Activated naive CD4-positive, alpha-beta T cell treated with anti-CD3 and anti-CD28 coated beads for 36 hours (primary cell): ENCODE measurements at places on chromosomes 4 and X.
A peak's percentile ranks its signal among the peaks of the same experiment; 100 is the strongest.

DNA sequence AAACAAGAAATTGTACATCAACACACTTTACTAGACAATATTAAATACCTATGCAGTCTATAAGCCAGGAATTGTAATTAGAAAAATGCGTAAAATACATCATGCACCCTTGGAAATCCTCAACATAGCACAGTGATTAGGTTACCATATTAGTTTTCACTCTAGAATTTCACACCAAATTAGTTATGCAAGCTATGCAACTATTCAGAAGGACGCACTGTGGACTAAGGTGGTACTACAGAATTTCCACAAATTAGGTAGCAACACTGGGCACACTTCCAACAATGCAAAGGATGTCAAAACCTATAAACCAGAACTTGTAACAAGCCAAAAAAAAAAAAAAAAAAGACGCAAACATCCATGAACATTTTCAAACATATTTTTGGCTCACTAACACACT, 71.1 kb upstream of the ZCCHC13 start:
- DNase-seq: no peak

DNA sequence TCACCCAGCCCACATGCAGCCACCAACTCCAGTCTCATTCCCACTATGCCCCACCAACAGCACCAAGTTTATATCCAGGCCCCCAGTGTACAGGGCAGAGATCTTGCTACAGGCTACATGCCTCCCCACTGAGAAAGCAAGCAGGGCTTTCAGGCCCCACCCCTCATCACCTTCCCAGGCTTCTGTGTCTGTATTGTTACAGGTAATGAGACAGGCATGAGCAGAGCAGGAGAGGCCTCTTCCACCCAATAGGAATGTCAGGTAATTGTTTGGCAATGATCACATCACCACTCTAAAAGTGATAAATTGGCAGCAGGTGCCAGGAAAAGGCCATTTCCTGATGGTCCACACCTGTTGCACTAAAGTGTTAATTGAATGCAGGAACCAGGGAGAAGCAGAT, 102.5 kb downstream of the ZNF518B start:
- no peak for DNase-seq

GRCh38 chrX:1914606-1915365, 299.9 kb downstream of the ASMT start:
- DNase-seq: no peak

GRCh38 chr4:99447079-99447478, 11.9 kb upstream of the ADH7 start:
- peak; percentile 36 for DNase-seq

DNA sequence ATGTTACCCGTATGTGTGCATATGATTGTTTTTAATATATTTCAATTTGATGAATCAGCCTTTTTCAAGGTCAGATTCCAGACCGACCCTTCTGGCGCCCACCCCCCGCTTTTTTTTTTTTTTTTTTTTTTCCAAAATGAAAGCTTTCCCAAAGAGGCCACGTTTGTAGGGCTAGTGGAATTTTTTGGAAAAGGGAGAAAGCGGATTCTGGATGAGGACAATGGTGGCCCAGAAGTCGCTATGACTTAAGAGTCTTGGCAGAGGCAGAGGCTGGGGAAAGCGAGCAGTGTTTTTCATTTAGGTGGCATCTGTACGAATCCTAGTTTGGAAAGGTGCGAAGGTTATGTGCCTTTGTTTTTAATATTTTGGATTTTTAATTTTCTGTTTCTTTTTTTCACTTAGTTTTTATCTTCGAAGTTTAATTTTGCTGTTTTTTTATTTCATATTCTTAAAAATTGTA, 14.6 kb downstream of the NDUFB11 start:
- DNase-seq: no peak

GRCh38 chr4:155906554-155907247, 3.2 kb downstream of the TDO2 start:
- no peak for DNase-seq
